ENCODE measurements at places on chromosomes 2 and 18. TPM values are rescaled to one million over a fixed set of nuclear protein-coding genes. Genes with fewer than 3 reads are reported as not detected.

MEIS1 gene
- 19.4 TPM for total RNA-seq

STEAP3 gene
- 21.7 TPM for total RNA-seq

DNA sequence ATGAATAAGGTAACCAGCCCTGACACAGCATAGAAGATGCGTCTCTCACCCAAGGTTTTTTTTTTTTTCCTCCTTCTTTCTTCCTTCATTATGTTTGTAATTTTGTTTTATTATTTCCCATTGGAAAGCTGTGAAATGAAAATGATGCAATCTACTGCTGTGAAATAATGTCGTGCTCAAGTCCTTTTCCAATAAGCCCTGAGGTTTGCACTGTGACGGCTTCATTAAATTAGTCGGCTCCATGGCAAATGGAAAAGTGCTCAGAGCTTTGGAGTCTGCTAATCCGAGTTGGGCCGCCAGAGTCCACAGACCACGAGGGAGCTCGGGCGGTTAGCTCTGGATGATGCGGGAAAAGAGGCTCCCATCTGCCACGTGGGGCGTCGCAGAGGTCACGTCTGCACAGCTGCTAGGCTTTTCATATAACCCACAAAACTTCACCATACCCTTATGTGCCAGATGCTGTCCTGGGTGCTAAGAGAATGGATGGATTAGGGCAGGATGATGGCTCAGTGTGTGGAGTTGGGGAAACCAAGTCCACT lies 92.3 kb upstream of the CAPN13 start:
- DNase-seq, result no peak

MAP3K19 gene
- not detected for total RNA-seq

GRCh38 chr2:46350029-46350689 lies 53.0 kb downstream of the EPAS1 start:
- no peak for DNase-seq

PPIG gene
- 30.5 TPM for total RNA-seq

DNA sequence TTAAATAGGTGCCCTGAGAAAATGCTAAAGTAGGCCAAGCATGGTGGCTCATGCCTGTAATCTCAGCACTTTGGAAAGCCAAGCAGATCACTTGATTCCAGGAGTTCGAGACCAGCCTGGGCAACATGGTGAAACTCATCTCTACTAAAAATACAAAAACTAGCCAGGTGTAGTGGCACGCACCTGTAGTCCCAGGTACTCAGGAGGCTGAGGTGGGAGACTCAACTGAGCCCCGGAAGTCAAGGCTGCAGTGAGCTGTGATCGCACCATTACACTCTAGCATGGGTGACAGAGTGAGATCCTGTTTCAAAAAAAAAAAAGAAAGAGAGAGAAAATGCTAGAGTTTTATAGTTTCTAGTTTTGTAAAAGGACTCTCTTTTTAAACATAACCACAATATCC lies 12.0 kb downstream of the ANKRD44 start:
- no peak for DNase-seq

DNA sequence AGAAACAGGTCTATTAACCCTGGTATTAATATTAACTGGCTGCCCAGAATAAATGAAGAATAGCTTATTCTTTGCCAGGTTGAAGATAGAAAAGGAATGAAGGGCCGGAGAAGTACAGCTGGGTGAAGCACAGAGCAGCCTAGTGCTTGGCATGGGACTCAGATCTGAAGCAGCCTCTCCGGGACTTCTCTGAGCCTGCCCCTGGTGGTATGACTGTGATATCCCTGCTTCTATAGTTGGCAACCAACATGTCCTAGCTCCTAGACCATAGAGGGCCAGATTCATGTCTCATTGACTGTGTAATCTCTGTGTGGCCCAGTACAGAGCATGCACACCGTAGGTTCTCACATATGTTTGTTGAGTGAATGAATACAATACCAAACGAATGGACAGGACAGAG lies 107.8 kb downstream of the MSH2 start:
- no peak for DNase-seq

DNA sequence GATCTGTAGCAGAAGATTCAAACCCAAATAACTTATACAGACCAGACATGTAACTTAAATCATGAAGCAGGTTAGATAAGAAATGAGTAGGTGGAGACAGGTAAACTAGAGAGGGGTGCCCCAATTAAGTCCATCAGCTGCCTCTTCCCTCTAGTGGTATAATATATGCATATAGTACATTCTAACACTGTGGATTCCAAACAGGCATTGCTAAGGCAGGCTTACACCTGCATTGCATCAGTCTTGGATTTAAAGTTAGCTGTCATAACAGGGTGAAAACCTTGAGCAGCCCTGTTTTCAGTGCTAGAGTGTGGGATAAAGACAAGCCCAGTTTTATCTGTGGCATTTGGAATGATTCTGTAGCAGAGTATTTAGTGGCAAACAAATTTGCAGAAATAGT lies 63.4 kb downstream of the NYAP2 start:
- no peak for DNase-seq

- peak; percentile 94 for DNase-seq
Measured at GRCh38 chr18:2846636-2847316, at the start of gene EMILIN2. Gene EMILIN2 (plus strand): TSS chr18:2847006. CDS start chr18:2847189, 183 bp downstream.

DNA sequence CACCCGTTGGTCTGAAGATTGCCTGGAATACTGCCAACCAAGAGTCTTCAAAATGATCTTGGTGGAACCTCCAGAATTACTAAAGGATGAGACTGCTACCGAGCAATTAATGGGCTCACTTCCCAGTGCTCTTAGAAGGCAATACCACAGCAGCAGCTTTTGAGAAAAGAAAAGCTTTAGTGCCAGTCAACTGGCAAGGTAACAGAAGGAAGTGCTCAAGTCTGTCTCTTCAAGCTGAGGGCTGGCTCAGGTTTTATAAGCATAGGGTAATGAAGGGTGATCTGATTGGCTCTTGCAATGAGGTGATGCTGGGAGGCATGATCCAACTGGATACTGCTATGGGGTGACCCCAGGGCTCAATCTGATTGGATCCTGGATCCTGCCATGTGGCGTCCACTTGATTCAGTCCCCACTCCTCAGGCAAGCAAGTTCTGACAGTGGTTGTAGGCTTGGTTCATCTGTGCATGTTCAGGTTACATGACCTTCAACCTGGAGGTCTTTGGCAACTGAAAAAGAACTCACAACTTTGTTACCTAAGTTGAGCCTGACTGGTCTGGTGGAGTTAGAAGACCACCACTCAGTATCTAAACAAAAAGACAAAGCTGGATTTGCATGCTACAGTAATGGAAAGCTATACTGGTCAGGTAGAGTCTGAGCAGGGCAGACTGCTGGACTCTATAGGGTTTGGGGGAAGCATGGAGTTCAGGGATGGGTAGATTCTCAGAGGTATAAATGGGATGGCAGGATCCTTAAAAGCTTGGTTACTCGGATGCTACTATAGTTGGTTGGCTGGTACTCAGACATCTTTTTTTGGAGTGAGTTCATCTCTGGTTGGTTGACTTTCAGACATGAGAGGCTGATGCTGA lies 14.0 kb upstream of the RIF1 start:
- no peak for DNase-seq

DNA sequence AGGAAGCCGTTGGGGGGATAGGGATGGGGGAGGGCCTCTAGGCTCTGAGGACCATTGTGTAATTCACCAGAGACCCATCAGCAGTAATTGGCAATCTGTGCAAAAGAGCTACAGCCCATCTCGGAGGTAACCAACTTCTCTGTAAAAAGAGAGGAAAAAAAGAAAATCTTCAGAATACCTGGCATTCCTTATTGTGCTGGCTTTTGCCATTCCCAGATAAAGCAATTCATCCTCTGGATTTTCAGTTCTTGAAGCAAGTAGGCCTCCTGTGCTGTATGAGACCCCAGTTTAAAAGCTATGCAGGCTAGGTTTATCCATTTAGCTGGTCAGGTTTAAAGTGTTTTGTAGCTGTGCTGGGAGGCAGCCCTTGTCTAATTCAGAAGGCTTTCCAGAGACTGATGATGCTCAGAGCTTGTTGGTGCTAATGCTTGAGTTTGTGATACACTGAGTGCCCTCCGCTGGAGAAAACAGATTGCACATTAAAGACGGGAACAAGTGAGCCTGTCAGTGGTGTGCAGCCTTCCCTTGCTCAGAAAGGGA lies at the start of gene LRRTM4:
LRRTM4 (minus strand) TSS at position 446 of the 540 bp plus-strand sequence.
- no peak for DNase-seq

All from suprapubic skin (tissue), 4 donors.